ENCODE measurements at places on chromosomes 7 and 10.

DNA sequence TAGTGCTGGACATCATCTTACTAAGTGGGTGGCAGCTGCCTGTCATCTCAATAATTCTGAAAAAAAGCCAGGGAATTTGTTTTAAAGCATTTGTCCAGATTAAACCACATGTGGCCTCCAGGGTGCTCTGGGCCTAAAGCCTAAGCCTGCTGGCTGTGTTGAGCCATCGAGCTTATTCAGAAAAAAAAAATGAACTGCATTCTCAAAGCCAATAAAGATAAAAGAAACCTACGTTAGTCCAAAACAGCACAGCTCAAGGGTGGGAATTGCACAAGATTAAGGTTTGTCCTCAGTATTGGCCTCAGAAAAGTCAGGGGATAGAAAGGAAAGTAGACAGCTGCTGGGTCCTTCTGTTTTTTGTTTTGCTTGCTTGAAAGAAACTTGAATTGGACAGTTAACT, 22.6 kb upstream of the PRTFDC1 start:
- no peak for DNase-seq

GRCh38 chr7:46764100-46764936, 817.6 kb downstream of the TNS3 start:
- no peak for DNase-seq

DNA sequence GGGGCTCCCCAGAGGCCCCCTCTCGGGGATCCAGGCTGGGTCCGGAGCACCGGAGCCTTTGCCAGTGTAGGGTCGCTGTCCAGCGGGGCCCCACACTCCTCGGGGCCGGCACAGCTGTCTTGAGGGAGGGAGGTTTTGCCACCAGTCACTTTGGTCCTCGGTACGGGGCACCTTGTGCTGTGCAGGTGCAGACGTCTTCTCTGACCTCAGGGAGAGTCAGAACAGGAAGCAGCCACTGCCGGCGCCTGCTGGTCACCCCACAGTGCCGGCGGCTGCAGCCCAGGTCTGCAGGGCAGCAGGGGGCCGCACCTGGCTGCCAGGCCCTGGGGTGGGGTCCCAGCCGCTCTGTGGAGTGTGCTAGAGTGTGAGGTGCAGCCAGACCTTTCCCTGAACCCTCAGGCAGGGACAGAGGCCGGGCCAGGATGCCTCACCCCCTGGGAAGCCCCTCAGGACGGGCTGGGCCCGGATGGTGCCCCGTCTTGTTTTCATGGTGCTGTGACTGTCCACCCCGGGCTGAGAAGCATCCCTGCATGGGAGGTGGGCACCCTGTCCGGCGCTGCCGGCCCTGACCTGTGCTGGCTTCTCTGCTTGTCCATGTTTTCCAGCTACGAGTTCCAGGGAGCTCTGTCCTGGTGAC, 8.2 kb downstream of the MAFK start:
- no peak for DNase-seq

DNA sequence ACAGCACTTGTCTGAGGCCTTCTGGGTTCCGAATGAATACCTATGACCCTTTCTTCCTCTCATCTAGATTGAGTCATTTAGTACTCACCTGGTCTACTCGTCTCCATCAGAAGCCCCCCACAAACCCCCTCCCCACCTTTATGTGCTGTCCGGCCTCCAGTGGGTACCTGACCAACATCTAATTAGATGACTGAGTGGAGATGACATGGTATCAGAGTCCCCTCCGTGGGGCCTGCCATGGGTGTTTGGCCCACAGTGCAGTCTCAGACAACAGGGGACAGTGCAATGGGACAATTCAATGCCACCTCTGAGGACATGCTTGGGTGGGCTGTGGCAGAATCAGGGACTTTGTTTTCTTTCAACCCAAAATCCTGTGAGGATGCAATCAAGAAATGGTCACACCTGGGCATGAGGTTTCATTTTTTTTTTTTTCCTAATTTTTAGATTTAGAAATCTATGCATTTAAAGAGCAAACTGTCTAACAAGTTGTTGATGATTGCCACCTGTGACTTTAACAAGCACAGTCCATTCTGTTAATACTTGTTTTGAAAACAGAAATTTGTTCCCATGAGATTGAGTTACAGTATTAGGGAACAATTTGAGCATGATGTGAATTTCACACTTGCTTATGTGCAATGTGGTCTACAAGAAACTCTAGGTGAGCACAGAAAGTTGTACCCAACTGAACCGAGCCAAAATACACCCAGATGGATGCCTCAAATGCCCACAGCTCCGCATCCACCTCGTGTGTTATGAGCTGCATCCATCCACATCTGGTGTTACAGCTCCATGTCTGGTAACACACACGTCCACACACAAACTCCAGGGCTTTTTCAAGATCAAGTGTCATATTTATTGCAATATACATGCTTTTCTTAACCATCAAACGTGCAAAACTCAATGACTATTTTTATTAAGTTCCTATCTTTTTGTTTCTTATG, 27.5 kb downstream of the GPRIN2 start:
- DNase-seq = no peak

GRCh38 chr7:109246330-109247077, 676.8 kb downstream of the DNAJB9 start:
- DNase-seq = no peak

- no peak for DNase-seq
Observed at GRCh38 chr10:22481687-22482539, 136.6 kb downstream of the SPAG6 start.

- DNase-seq = no peak
Observed at GRCh38 chr10:66671562-66671961, 254.3 kb upstream of the LRRTM3 start.
